ENCODE measurements at places on chromosomes 5 and 9.

DNA sequence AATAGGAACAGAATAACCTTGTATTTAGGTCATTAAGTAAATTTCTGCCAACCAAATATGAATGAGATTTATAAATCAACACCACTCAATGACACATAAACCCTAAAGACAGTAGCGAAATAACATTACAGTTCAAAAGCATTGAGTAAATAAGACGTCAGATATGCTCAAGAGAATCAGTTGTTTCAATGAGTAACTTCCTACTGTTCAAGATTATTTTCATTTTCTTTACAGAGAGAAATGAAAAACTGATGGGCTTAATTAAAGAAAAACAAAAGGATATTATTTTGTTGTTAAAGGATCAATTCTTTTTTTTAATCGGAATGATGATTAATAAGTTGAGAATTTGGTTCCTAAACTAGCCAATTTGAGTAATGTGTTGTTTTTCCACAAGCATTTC lies 150.1 kb downstream of the BNC2 start:
- DNase-seq: no peak

GRCh38 chr9:71769175-71770161 lies 1.2 kb upstream of the CEMIP2 start:
- DNase-seq: peak; percentile 56

- no peak for DNase-seq
Measured at GRCh38 chr5:139816566-139816965, 21.0 kb downstream of the PSD2 start.

- no peak for DNase-seq
Measured at GRCh38 chr5:96566833-96567587, 95.2 kb upstream of the CAST start.

DNA sequence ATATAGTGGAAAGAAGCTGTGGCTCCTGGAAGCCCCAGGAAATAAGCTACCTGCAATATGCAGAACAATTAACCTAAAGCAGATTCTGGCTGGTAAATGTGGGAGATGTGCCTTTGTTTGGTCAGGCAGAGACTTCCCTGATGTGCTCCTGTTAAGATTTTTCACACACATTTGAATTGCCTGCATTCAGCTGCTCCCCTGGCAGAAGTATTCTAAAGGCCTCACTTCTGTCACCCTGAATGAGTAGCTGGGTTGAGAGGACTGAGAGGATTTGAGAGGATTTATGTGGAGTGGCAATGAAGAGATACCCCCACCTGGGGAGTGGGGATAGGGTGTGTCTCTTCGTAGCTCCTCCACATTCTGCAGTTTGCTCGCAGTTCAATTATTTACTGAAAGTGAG lies 130.5 kb downstream of the ST8SIA4 start:
- no peak for DNase-seq

DNA sequence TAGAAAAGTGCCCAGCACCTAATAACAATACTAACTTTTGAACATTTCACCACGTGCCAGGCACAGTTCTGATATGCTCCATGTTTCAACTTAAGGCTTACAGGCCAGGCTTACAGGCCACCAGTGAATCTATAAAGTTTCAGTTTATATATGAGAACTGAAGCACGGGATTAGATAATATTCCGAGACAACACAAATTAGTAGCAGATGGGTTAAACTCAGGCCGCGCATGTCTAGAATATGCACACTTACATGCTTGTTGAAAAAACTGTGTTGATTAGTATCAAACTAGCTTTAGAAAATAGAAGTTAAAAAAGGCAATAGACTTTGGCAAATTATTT lies 587.9 kb downstream of the MTRR start:
- no peak for DNase-seq

DNA sequence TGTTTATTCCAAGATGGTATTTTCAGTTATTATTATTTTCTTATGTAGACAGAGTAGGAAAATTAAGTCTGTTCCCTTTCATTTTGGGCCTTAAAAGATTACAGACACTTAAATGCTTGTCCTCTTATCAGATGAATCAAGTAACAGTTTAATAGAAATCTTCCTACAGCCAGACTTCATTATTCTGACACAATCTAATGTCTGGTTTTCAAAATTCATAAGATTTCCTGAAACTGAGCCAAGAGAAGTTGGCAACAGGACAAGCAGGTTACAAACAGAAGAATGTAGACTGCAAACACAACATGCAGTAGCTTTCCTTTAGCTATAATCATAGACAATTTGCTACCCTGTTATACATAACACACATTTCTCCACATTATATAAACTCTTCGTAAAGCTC lies 130.5 kb downstream of the FBXL17 start:
- no peak for DNase-seq

DNA sequence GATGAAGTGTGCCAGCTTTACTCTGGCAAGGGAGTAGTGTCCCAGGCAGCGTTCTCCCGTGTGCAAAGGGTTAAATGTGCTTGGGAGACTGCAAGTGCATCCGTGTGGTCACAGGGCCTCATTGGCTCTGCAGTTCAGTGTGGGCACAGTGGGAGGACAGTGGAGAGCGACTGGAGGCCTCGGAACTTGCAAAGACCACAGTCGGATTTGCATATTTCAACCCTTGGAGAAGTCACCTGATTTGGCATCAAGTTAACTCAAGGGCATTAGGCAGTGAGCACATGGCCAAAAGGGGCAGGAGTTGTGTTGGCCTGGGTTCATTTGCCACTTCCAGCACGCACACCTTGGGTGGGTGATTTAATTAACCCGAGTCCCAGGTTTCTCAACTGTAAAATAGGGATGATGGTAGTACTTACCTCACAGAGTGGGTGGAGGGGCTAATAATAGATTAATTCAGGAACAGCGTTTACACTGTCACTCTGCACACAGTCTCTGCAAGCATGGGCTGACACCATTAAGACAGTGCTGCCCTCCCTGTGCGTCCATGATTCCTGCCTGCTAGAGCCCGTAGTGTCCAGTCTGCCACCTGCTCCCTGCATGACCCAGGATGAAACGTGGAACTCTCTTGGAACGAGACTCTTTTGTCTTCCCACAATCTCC lies 22.7 kb downstream of the JADE2 start:
- DNase-seq: no peak

DNA sequence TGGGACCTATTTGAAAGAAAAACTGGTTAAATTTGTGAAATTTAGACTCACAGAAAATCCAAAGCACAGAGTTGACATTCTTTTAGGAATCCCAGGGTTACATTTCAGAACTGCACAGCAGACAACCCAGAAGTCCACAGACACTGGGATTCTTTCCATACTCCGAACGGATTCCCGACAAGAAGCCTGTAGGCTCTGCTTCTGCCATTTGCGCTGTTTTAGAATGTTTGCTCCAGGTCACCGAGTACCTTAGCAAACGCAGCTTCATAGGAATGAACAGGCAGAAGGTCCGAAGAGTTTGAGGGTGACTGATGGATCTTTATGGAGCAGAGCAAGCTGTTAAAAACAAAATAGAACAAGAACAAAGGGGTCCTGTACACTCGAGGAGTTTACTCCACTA lies 84.5 kb upstream of the NFIB start:
- no peak for DNase-seq

All from suppressor macrophage (primary cell).